Large intestine (tissue), 12 donors: ENCODE measurements at places on chromosomes 7 and 10. TPM values are rescaled to one million over a fixed set of nuclear protein-coding genes. Genes with fewer than 3 reads are reported as not detected.

GRCh38 chr10:88472540-88472939, 110.6 kb downstream of the RNLS start:
- H3K27me3 ChIP-seq: no peaks in the 10 kb centered on the region
- H3K27ac ChIP-seq: no peak overlapping the region
- no peaks in the 10 kb centered on the region for H3K36me3 ChIP-seq
- no peak for DNase-seq

DMTF1 gene
- polyA plus RNA-seq: 151 TPM

DNA sequence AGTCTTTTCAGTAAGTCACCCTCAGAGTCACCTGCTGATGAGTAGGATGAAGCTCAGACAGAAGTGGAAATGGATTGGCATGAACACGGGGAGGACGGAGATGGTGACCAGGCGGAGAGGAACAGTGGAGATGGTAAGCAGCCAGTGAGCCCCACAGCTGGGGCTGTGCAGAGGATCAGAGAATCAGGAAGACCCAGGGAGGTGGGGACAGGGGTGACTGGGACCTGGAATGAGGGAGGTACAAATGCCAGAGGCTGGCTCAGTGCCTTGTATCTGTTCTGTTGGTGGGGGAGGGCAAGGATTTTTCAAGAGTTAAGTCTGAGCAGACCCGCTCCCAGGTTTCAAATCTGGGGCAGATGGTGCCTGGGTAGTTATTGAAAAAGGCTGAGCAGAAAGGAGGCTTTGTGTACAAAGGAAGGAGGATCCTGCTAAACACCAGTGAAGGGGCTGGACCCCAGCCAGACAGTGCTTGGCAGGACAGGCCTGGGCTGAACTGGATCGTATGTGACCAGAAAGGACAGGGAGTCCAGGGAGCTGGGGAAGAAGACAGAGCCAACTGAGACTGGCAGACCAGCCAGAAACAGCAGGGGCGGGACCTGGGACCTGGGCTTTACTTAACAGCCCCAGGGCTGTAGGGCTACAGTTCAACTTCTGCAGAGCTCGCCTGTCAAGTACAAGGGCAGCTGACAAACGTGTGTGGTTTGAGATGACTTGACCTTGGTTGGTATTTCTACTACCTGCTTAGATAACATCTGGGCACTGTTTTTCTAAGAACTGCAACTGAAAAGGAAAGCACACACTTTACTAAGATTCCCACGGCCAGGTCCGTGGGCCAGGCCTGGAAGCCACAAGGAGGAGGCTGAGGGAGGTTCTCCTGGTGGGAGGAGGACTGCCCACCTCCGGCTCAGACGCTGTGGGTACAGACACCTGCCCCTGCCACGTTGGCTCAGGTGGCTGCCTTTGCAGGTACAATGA, 13.2 kb upstream of the FRMPD2 start:
- H3K27ac ChIP-seq: no peak overlapping the region
- no peaks in the 10 kb centered on the region for H3K36me3 ChIP-seq
- H3K27me3 ChIP-seq: peaks cover 13% of the 10 kb centered on the region
- DNase-seq: no peak
- H3K4me3 ChIP-seq: no peak overlapping the region

LAMB4 gene
- 0.42 TPM for polyA plus RNA-seq

DNA sequence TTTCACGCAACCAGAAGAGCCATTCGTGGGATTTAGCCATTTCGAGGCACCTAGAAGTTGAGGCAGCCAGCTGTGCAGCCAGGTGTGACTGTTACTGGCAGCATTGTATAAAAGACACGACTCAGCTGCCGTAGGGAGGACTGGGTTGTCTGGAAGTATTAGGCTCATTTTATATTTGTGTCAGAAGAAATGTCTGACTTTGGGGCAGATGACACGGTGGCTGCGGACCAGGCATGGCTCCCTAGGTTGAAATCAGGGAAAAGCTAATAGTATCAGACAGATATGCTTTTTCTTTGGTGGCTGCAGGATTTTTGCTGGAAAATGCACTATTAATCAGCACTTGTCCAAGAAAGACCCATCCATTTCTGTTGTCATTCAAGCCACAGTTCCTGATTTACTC, 4.2 kb upstream of the DPYSL4 start:
- H3K36me3 ChIP-seq: no peaks in the 10 kb centered on the region
- H3K27me3 ChIP-seq: peaks cover 61% of the 10 kb centered on the region
- no peak overlapping the region for H3K4me3 ChIP-seq
- DNase-seq: no peak
- no peak overlapping the region for H3K27ac ChIP-seq

AEBP1 gene
- 23.1 TPM for polyA plus RNA-seq

SEMA3E gene
- 0.82 TPM for polyA plus RNA-seq

CALML5 gene
- polyA plus RNA-seq: not detected

GRCh38 chr7:92588561-92588960, 1.6 kb downstream of the FAM133B start:
- no peaks in the 10 kb centered on the region for H3K27me3 ChIP-seq
- peaks cover 9% of the 10 kb centered on the region for H3K4me1 ChIP-seq
- H3K36me3 ChIP-seq: no peaks in the 10 kb centered on the region
- H3K27ac ChIP-seq: no peak overlapping the region
- peak overlapping the region; percentile 84 for H3K4me3 ChIP-seq

ADRB1 gene
- polyA plus RNA-seq: 0.64 TPM

SNCG gene
- polyA plus RNA-seq: 16.6 TPM

MCM10 gene
- 4.7 TPM for polyA plus RNA-seq

DNA sequence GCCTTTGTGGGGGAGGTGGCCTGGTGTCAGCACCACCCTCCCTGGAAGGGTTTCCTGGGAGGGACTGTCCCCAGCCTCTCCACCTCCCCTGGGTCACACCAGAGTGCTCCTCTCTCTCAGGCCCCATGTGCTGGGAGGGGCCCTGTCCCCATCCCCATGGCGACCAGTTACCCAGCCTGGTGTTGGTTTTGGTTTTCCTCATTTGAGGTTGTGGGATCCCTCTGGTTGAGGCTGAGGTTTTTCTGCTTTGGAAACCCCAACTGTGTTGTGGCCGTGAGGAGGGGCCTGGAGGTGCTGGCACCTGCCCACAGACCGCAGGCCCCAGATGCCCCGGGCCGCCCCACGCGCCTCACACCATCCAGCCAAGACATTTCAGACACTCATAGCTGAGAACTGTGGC, 106.3 kb downstream of the GRK5 start:
- DNase-seq: no peak
- H3K36me3 ChIP-seq: no peaks in the 10 kb centered on the region
- no peaks in the 10 kb centered on the region for H3K27me3 ChIP-seq

RNF32 gene
- polyA plus RNA-seq: 3.7 TPM

DNA sequence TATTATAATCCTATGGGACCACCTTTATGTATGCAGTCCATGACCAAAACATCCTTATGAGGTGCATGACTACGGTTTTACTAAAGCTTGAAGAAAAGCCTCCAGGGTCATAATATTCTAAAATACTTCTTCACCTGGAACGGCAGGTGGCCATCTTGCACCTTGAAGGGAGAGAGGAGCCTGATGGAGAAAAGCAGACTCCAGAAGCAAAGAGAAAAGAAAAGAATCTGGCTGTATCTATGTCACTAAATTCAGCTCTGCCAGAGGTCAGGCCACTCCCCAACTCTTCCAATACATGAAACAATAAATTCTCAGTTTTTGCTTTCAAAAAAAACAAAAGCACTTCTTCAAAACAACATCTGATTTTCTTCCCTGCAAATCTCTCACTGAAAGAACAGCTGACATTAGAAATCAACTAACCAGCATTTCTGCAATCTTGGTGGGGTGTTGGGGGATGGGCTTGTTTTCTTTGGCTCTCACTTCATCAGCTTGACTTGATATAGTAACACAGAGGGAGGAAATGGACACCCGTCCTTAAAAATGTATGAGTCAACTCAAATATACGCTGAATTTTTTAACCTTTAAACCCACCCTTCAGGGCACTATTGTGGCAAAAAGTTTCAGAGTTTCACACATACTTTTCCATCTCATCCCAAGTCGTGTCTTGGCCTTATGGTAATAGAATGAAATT, 21.7 kb downstream of the HIBADH start:
- no peak overlapping the region for H3K4me3 ChIP-seq
- DNase-seq: peak; percentile 43
- H3K36me3 ChIP-seq: peaks cover 9% of the 10 kb centered on the region
- peak overlapping the region; percentile 60 for H3K27ac ChIP-seq
- H3K27me3 ChIP-seq: no peaks in the 10 kb centered on the region

TRPV5 gene
- polyA plus RNA-seq: 0.73 TPM

- peak; percentile 78 for DNase-seq
- no peaks in the 10 kb centered on the region for H3K27me3 ChIP-seq
- H3K36me3 ChIP-seq: no peaks in the 10 kb centered on the region
Observed at GRCh38 chr7:29416276-29416937, 147.2 kb upstream of the PRR15 start.

UNC5B gene
- polyA plus RNA-seq: 10.5 TPM

PYROXD2 gene
- polyA plus RNA-seq: 14.4 TPM

- no peaks in the 10 kb centered on the region for H3K36me3 ChIP-seq
- no peaks in the 10 kb centered on the region for H3K4me1 ChIP-seq
- no peak overlapping the region for H3K27ac ChIP-seq
- H3K4me3 ChIP-seq: no peak overlapping the region
- no peak for DNase-seq
Observed at GRCh38 chr10:59285848-59286247, 76.5 kb downstream of the FAM13C start.

DNA sequence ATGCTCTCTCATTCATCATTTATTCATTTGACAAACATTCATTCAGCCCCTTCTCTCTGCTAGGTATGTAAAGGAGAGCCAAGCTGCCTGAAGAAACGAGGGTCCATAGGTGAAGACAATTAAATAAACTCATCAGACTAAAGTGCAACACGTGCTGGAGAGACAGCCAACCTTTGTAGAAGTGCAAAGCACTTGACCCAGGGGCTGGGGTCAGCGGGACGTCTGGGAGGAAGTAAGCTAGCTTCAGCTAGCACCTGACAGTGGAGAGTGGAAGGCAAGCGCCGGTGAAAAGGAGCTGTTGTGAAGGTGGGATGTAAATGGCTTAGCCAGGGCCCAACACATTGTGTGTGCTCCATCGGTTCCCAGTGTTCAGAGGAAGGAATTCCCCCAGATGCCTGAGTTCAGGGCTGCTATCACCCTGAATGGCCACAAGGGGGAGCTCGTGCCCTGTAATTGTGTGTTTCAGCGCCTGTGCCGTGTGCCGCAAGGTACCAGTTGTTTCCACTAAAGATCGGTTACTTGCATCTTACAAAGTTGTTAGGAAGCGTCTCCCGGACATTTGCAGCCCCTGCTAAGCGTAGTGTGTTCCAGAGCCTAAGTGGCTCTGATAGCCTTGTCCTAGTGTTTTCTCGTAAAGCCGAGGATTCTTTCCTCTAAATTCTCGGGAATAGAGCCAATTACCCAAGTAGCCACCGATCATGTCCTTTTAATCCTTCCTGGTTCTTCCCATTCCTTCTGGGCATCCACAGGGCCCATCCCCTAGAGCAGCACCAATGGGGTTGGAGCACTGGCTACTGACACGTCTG, 30.6 kb downstream of the TLX1 start:
- H3K4me3 ChIP-seq: no peak overlapping the region
- no peak overlapping the region for H3K27ac ChIP-seq
- DNase-seq: peak; percentile 58
- no peaks in the 10 kb centered on the region for H3K36me3 ChIP-seq
- H3K27me3 ChIP-seq: peaks cover 67% of the 10 kb centered on the region

GRCh38 chr10:13338390-13339110, 9.5 kb downstream of the SEPHS1 start:
- H3K4me1 ChIP-seq: peaks cover 14% of the 10 kb centered on the region
- DNase-seq: no peak
- H3K4me3 ChIP-seq: no peak overlapping the region
- no peaks in the 10 kb centered on the region for H3K27me3 ChIP-seq
- H3K36me3 ChIP-seq: peaks cover 37% of the 10 kb centered on the region

DNA sequence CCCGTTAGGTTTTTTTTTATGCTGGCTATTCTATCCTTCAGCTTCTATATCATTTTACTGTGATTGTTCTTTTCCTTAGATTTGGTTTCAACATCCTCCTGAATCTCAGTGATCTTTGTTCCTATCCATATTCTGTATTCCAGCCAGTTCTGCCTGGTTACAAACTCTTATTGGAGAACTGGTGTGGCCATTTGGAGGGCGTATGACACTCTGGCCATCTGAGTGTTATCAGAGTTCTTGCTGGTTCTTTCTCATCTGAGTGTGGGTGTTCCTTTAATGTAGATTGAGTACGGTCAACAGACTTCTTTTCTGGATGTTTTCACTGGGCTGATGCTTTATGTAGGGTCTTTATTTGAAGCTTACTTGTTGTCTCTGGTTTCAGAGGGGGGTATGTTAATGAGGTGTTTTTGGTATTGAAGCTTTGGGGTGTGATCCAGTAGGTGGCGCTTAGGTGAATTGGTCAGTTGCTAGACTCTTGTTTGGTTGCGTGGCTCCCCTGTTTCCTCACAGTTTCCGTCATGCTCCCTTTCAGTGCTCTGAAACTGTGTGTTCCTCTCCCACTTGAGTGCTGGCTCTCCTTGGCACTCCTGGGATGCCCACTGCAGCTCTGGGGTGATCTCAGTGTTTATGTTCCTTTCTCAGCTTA, 80.7 kb downstream of the FANK1 start:
- no peaks in the 10 kb centered on the region for H3K27me3 ChIP-seq
- H3K27ac ChIP-seq: no peak overlapping the region
- no peak for DNase-seq
- no peak overlapping the region for H3K4me3 ChIP-seq
- H3K4me1 ChIP-seq: no peaks in the 10 kb centered on the region
- H3K36me3 ChIP-seq: no peaks in the 10 kb centered on the region

DNA sequence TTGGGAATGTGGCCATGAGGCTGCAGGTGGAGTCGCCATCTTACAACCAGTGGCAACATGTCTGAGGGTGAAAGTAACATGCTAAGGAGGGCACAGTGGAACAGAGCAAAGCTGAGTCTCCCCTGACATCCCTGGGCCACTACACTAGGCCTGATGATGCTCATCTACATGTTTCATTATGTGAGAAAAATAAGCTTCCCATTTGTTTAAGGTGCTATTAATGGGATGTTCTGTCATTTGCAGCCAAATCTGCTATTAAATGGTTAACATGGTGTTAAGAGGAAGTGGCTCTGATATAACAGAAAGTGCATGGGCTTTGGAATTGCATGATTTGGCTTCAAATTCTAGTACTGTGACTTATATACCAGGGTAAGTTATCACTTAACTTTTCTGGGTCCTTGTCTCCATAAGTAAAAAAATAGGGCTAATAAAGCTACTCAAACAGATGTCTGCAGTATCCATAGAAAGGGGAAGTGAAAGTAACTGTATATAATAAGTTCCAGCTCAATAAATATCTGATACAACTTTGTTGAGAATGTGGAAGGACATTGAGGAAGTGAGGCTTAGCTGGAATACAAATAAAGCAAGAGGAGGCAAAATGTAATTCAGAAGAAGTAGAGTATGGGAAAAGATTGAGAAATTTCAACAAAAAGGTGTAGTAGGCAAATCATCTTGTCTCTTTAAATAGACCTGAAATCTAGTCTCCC, 158.9 kb downstream of the RTKN2 start:
- no peaks in the 10 kb centered on the region for H3K36me3 ChIP-seq
- H3K27ac ChIP-seq: no peak overlapping the region
- no peaks in the 10 kb centered on the region for H3K4me1 ChIP-seq
- H3K4me3 ChIP-seq: no peak overlapping the region

EVX1 gene
- polyA plus RNA-seq: not detected
